ENCODE measurements at places on chromosomes 6 and 20. TPM values are rescaled to one million over a fixed set of nuclear protein-coding genes. Genes with fewer than 3 reads are reported as not detected.

DNA sequence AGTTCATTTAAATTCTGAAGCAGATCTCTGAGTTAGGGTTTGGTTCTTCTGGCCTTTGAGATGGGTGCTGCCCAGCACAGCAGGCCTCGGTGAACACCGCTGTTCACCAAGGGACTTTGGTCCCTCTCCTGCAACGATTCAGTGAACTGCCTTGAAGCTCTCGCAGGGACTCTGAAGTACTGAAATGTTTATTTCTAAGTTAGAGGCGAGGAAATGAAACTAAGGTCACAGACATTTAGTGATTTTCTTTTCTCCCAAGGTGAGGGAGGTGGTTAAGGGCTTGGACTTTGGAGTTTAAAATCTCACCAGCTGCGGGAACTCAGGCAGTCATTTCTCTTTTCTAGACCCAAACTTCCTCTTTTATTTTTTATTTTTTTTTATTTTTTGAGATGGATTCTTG lies 26.2 kb downstream of the E2F3 start:
- peaks cover 5% of the 10 kb centered on the region for H3K36me3 ChIP-seq
- no peak overlapping the region for H3K4me3 ChIP-seq
- no peaks in the 10 kb centered on the region for H3K4me1 ChIP-seq
- no peaks in the 10 kb centered on the region for H3K27me3 ChIP-seq
- peak; percentile 59 for DNase-seq

DNA sequence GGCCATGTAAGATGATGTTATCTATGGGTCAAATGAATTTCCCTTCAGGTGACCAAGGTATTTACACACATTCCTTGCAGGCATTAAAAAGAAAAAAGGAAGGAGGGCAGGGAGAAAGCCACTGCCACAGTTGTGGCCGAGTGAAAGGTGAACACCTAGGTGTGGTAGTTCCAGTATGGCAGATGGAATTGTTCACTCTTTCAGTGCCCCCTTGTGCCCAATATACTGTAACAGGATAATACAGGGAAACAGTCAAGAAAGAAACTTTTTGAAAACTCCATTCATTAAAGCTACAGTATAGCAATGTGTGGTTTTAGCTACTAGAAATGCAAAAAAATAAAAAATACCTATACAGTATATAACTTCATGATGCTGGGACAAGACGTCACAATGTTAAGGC lies 52.1 kb downstream of the BMP2 start:
- no peaks in the 10 kb centered on the region for H3K27me3 ChIP-seq
- no peaks in the 10 kb centered on the region for H3K4me1 ChIP-seq
- no peak for DNase-seq
- no peak overlapping the region for H3K4me3 ChIP-seq
- H3K27ac ChIP-seq: no peak overlapping the region

DNA sequence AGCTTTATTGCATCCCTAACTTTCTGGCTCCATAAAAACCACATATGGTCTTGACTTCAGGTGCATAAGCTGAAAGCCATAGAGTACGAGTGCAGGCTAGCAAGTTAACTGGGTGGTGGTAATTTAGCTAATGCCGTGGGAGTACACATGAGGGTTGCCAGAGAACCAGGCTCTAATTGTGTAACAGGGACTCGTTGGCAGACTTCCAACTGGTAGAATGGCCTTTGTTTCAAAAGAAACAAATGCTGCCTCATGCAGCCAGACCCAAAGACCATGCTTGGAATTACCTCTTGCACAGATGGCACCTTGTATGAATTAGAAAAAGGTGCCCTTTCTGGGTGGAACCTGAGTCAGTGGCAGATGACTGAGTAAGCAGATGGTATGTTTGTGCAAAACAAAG lies 73.2 kb downstream of the LY86 start:
- DNase-seq: no peak
- no peaks in the 10 kb centered on the region for H3K27me3 ChIP-seq
- H3K4me1 ChIP-seq: no peaks in the 10 kb centered on the region
- H3K4me3 ChIP-seq: no peak overlapping the region
- H3K36me3 ChIP-seq: no peaks in the 10 kb centered on the region
- H3K27ac ChIP-seq: no peak overlapping the region

XRN2 gene
- total RNA-seq: 71.0 TPM

DNA sequence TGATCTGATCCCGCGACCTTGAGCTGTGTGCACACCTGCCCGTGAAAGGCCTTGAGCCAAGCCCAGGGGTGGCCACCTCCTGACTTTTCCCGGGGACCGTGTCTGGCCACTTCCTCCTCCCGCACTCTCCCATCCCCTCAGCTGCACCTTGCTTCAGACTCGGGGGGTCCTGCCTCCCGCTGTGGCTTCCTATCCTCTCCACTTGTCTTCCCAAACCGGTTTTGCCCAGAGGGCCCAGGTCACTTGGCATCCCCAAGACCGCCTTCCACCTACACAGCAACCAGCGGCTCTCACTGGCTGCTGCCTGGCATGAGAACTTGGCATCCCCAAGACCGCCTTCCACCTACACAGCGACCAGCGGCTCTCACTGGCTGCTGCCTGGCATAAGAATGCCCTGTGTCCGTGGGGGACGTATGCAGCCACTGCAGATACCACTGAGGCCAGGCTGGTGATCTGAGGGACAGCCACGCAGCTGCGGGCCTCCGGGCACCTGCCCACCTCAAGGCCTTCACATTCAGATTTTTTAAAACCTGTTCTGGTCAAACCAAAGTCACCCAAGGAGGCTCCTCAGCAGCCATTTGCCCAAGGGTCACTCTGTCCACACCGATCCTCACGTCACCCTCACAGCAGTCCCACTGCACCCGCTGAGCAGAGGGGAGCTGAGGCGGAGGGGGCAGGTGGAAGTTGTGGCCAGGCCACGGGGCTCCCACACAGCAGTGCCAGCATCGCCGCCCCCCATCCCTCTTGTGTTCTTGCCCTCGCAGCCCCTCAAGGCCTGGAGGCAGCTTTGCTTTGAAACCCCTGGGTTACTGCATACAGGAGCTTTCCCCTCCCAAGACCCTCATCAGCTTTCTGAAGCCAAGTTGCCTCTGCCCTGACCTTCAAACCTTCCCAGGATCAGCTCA lies 245.5 kb downstream of the TAF4 start:
- H3K4me3 ChIP-seq: no peak overlapping the region
- no peak overlapping the region for H3K27ac ChIP-seq
- no peaks in the 10 kb centered on the region for H3K27me3 ChIP-seq
- H3K4me1 ChIP-seq: no peaks in the 10 kb centered on the region

DNA sequence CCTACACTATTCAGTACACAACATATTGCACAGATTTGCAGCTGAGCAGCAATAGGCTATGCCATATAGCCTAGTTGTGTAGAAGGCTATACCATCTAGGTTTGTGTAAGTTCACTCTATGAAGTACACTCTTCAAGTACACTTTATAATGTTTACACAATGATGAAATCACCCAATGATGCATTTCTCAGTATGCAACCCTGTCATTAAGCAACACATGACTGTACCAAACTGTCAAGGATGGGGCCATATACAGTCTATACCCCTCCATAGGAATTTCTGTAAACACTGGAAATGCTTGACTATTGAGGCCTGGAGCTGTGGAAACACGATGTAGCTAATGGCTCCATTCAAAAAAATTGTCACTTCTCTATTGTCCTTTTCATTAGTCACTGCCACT lies 535.4 kb downstream of the EPM2A start:
- no peak overlapping the region for H3K27ac ChIP-seq
- no peak overlapping the region for H3K4me3 ChIP-seq
- no peaks in the 10 kb centered on the region for H3K36me3 ChIP-seq
- DNase-seq: no peak

GRCh38 chr6:128870746-128871145 lies 12.2 kb upstream of the LAMA2 start:
- H3K27me3 ChIP-seq: no peaks in the 10 kb centered on the region
- DNase-seq: no peak
- H3K4me3 ChIP-seq: no peak overlapping the region
- H3K36me3 ChIP-seq: no peaks in the 10 kb centered on the region

DNA sequence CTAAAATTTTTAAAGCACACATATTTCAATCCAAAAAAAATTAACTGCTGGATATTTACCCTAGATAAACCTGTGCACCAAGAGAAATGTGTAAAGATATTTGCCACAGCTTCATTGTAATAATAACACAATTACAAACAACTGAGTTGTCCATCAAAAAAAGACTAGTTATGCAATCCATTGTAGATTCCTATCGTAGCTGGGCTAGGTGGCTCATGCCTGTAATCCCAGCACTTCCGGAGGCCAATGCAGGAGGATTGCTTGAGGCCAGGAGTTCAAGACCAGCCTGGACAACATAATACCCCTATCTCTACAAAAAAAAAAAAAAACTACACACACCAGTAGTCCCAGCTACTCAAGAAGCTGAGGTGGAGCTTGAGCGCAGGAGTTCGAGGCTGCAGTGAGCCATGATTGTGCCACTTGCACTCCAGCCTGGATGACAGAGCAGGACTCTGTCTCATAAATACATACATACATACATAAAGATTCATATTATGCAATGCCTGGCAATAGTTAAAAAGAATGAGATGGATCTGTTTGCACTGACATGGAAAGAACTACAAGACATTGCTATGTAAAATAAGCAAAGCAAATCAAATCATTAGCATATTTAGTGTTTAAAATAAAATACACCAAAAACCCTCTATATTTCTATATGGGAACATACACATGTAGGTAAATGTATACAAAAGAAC lies 56.5 kb upstream of the CCDC28A start:
- no peaks in the 10 kb centered on the region for H3K36me3 ChIP-seq
- no peak for DNase-seq
- H3K27me3 ChIP-seq: no peaks in the 10 kb centered on the region
- no peak overlapping the region for H3K4me3 ChIP-seq
- H3K27ac ChIP-seq: no peak overlapping the region
- H3K4me1 ChIP-seq: no peaks in the 10 kb centered on the region

SGK2 gene
- total RNA-seq: 160 TPM

GRCh38 chr6:125918681-125919566 lies 37.6 kb upstream of the HINT3 start:
- peak; percentile 29 for DNase-seq
- H3K4me3 ChIP-seq: peak overlapping the region; percentile 46
- peaks cover 13% of the 10 kb centered on the region for H3K4me1 ChIP-seq
- H3K27me3 ChIP-seq: no peaks in the 10 kb centered on the region
- no peaks in the 10 kb centered on the region for H3K36me3 ChIP-seq
- H3K27ac ChIP-seq: peak overlapping the region; percentile 88

DNA sequence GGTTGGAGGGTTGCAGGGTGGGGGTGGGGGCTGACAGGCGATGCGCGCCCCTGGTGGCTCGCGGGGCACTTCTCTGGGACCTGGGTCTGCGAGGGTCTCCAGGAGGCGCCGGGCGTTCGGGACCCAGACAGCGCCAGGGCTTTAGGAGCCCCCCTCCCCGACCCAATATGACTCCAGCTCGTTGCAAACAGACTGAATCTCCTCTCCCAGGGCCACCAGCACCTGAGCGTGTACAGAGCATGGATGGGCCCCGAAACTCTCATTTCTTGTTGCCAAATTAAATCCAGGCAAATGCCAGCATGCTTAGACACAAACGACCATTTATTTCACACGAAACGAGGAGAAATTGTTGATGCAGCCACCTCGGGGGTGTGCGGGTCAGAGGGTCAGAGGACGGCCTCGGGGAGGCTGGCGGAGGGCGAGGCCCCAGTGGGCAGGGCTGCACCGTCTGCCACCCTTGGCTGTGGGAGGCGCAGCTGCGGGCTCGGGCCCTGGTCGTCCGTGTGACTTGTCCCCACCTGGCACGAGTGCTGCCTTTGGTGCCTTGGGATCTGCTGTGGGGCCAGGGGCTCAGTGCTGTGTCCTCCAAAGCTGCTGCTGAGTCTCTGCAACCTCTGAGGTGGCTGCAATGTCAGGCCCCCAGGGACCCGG lies 20.9 kb upstream of the GATA5 start:
- H3K27me3 ChIP-seq: no peaks in the 10 kb centered on the region
- H3K4me3 ChIP-seq: no peak overlapping the region
- no peak overlapping the region for H3K27ac ChIP-seq
- no peaks in the 10 kb centered on the region for H3K4me1 ChIP-seq
- H3K36me3 ChIP-seq: no peaks in the 10 kb centered on the region

NRSN1 gene
- not detected for total RNA-seq

GRCh38 chr6:138618168-138618567 lies 118.9 kb upstream of the NHSL1 start:
- no peaks in the 10 kb centered on the region for H3K27me3 ChIP-seq
- no peak overlapping the region for H3K27ac ChIP-seq
- H3K36me3 ChIP-seq: no peaks in the 10 kb centered on the region
- no peak overlapping the region for H3K4me3 ChIP-seq

LAMA2 gene
- total RNA-seq: 47.5 TPM

SLC32A1 gene
- total RNA-seq: not detected
